Stimulated activated CD8-positive, alpha-beta memory T cell treated with anti-CD3 and anti-CD28 coated beads, Interleukin-2, amount 100 ng/mL, for 1 hour (primary cell): ENCODE measurements at places on chromosomes 12 and 14.

DNA sequence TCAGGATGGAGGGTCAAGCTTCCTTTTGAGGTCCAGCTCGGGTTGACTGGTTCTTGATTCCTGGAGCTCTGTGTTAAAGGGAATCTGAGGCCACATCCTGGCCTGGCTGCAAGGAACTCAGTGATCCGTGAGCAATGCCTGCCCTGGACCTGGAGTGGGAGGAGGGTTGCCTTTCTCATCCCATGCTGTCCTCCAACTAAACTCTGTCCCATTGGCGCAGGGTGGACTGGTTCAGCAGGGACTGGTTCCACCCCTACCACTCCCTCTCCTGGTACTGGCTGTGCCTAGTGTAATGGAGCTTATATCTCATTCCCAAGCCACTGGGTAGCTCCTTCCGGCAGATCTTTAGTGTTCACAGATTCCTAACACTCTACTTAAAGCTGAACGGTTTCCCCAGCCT is 3.9 kb upstream of the CMKLR1 start:
- no peak for DNase-seq

GRCh38 chr12:59650588-59651228 is 54.9 kb downstream of the SLC16A7 start:
- no peak for DNase-seq

GRCh38 chr12:85805654-85806053 is 30.6 kb downstream of the RASSF9 start:
- DNase-seq, result no peak

- DNase-seq, result no peak
Observed at GRCh38 chr14:38238332-38238731, 17.6 kb downstream of the CLEC14A start.

DNA sequence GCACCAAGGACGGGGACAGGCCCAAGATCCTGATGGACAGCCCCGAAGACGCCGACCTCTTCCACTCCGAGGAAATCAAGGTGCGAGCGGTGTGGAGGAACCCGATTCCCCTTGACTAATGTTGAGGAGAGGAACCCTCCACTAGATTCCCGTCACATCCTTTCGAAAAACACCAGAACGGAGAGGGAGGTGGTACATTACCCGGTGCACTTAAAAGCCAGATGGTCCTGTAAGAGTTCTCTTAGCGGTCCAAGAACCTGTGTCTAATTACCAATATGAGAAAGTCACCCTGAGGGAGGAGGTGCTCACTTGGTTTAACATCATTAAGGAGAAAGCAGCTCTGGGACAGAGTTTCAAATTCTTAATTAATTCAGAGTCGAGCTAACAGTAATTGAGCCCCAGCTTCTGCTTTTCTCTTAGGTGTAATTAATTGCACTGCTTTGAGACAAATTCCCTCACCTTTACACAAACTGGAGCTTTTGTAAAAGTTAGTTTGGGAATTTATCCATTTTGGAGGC is 450 bp downstream of the PRKAB1 start:
- DNase-seq, result no peak

DNA sequence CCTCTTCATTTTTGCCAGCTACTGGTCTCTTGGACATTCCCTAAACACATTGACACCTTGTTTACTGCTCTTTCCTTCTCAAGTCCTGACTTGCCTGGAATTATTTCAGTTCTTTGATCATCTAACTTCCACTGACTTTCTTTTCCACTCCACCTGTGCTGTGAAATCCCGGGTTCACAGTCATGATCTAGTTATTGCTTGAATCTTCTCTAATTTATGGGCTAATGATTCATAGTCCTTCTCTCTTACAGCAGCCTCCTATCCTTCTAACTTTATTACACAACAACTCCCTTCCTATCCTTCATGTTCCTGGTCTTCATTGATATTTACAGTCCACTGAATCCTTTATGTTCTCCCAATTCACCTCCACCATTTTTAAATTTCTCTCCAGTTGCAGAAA is 260.1 kb downstream of the C12orf75 start:
- DNase-seq, result no peak

DNA sequence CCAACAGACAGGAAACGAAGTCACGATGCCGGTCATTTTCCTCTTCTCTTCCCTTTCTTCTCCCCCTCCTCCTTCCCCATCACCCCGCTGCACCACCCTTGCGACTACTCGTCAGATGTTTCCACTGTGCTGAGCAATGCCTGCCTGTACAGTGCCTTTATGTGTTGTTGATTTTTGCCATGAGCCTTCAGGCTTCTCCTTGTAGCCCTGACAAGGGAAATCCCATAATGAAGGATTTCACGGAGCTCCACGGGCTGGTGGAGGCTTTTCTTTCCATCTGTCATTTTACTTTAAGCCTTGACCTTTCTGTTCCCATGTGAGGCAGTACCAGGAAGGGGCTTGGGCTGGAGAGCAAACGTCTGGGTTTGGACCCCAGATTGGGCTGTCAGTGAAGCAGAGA is 28.7 kb upstream of the CCND2 start:
- no peak for DNase-seq

GRCh38 chr12:83793616-83794015 is 1106.9 kb downstream of the TMTC2 start:
- no peak for DNase-seq

- DNase-seq, result no peak
Observed at GRCh38 chr12:22687361-22688076, 62.5 kb downstream of the ETNK1 start.

- no peak for DNase-seq
Observed at GRCh38 chr14:90487462-90487861, 90.6 kb downstream of the CALM1 start.

GRCh38 chr12:109968032-109968420 is 28.1 kb downstream of the GIT2 start:
- no peak for DNase-seq

DNA sequence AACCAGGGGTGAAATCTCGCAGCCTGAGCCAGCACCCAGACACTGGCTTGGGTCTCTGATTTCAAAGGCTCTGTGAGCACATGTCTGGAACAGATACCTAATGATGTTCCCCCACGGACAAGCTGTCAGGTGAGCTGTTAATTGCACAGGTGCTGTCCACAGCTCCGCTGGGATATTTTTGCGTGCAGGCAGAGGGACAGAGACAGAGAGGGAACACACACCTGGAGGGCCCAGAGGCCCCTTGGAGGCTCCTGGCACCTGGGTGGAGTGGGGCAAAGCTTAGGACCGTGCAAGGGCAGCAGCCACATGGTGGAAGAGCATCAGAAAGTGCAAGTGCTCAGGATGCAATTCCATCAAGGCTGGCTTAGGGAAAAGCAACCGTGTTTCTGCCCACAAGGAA is 57.3 kb downstream of the ARL6IP4 start:
- no peak for DNase-seq

DNA sequence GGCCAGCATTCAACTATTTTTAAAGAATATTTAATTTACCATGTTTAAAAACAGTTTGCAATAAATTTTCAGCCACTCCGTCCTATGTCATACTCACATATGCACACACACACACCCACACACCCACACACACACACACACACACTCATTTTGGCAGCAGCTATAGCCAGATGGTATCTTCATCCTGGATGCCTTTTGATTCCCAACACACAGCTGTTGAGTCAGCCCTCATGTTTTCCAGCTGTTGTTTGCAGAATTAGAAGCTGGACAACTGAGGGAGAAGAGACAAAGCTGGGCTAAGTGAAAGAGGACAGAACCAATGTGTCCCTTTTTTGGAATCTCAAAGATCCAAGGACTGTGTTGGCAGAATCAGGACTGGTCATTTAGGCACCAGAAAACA is 80.0 kb upstream of the EGLN3 start:
- DNase-seq, result no peak

DNA sequence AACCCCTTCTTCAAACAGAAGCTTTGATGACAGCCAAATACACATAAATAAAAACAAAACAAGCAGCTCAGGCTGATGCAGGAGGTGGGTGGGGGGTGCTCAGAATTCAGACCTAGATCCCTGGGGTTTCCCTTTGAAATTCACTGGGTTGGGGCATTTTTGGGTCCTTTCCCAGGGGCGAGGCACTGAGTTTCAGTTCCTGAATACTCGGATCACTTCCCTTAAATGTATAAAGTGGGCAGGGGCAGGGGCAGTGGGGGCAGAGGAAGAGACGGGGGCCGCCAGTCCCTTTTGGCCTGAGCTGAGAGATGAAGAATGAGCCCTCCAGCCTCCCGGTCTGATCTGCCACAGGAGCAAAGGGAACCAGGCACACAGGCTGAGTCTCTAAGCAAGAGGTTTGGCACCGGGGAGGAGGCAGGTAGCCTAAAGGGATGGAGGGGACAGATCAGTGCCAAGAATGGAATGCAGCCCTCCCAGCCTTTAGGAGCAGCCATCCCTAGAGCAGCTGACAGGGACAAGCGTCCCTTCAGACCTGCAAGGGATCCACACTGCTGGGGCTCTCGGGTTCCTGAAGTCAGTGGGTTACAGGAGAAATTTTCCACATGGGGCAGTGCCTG is 20.3 kb downstream of the KDM2B start:
- no peak for DNase-seq

DNA sequence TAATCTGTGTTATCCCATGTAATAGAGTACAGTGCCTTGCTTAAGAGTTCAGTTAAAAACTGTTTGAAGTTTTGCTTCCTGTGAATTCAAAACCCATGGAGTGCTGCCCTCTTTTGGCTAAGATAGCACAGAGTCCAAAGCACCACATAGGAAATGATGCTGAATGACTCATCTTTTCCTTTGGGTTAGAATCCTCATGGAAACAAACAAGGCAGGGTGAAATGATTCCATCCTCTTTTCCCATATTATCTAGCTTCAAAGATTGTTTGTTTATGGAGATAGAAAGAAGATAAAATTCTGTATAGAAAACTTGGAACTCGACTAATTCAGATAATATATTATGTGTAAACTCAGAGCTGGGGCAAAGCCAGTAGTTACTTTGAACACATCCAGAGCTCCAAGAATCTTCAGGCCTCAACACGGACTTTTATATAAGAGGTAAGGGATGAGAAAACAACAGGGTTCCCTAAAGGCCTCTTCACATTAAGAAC is 87.4 kb downstream of the OTOGL start:
- no peak for DNase-seq

GRCh38 chr12:66196806-66197205 is 7.8 kb downstream of the IRAK3 start:
- DNase-seq, result no peak

- no peak for DNase-seq
Observed at GRCh38 chr14:88669346-88669745, 106.5 kb downstream of the ZC3H14 start.

- no peak for DNase-seq
Observed at GRCh38 chr14:101947577-101947903, 16.8 kb upstream of the DYNC1H1 start.

GRCh38 chr12:116892349-116893140 is 11.3 kb upstream of the HRK start:
- no peak for DNase-seq

DNA sequence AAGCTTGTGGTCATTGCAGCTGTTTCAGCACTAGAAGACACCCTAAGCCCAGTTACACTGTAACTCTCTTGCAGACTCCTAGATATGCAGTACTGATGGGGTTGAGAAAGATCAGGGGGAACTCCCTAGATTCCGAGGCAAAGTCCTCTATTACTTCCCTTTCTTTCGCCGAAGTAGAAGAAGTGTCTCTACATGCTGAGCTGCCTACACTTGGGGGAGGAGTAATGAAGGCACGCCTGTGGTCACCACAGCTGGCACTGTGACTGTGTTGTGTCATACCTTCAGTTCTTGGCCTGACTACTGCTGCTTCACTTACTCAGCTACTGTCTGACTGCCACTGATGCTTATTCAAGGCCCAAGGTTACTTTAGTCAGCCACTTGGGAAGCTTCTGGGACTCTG is 35.1 kb upstream of the RPL10L start:
- DNase-seq, result no peak

- no peak for DNase-seq
Observed at GRCh38 chr14:72801381-72801812, 92.5 kb downstream of the DPF3 start.

DNA sequence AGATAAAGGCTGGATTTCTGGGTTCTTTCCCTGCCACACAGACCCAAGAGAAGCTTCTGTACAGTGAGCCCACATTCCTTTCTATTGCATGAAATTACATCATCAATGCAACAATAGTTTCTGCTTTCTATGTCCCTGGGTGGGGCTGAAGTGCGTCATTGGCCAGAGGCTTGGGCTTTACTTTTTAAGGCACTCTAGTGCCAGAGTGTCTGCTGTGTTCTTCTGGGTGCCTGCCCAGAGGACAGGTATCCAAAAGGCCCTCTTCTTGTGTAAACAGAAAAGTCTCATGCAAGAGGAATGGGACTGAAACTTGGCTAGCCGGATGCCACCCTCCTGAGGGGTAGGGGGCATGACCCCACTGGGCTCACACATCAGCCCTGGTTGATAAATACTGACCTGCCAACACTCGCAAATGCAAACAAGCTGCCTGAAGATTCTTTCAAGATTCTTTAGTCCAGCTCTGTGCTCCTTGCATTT is 5.9 kb downstream of the KRT86 start:
- no peak for DNase-seq

- no peak for DNase-seq
Observed at GRCh38 chr12:82866227-82866775, 179.6 kb downstream of the TMTC2 start.

DNA sequence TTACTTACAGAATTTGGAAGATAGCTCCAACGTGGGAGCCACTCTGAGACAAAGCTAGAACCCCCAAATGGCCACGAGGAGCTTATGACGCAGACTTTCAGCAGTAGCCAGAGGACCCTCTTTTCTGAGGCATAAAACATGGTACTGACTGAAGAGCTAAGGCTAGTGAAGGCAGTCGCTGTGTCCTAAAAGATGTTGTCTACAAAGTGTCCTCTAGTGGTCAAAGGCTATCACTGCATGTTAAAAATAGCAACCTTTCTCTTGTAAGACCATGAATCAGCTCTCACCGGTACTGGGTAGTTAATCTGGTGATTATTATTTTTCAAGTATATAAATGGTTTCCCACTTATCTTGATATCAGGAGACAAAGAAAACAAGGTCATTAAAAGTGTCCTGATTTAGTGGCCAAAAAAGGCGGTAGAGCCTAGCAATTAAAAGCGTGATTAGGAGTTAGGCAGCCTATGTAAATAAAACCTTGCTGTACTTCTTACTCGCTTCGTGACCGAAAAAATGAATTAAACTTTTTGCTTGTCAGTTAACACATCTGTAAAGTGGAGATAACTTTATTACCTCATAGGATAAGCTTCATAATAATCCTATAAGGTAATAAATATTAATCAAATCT is 47.0 kb upstream of the LGR5 start:
- no peak for DNase-seq

DNA sequence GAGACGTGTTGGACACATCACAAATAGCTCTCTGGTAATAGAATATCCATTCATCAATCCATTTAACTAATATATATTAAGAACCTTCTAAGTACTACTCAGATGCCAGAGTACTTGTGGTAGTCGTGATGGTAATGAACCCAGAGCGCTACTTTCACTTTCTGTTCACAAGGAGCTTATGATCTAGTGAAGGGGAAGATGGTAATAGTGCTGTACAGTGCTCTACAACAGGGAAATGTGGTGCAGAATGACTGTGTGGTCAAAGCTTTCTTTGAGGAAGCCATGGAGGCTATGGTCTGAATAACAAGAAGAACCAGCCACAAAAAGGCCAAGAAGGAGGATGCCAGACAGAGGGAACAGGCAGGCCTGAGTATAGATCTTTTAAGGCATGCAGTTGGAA is 212.0 kb downstream of the PTPRO start:
- no peak for DNase-seq
